Stimulated activated CD4-positive, alpha-beta T cell treated with anti-CD3 and anti-CD28 coated beads, Interleukin-4, amount 100 ng/mL, for 48 hours (primary cell): ENCODE measurements at places on chromosomes 5 and 9.
A peak's percentile ranks its signal among the peaks of the same experiment; 100 is the strongest.

GRCh38 chr9:129182625-129183494 lies 4.8 kb upstream of the IER5L start:
- no peak for DNase-seq

- DNase-seq = peak; percentile 81
These were observed 5.9 kb downstream of the ABCA2 start for GRCh38 chr9:137021979-137022661.

GRCh38 chr5:113172231-113172826 lies 195.7 kb downstream of the DCP2 start:
- DNase-seq = no peak

DNA sequence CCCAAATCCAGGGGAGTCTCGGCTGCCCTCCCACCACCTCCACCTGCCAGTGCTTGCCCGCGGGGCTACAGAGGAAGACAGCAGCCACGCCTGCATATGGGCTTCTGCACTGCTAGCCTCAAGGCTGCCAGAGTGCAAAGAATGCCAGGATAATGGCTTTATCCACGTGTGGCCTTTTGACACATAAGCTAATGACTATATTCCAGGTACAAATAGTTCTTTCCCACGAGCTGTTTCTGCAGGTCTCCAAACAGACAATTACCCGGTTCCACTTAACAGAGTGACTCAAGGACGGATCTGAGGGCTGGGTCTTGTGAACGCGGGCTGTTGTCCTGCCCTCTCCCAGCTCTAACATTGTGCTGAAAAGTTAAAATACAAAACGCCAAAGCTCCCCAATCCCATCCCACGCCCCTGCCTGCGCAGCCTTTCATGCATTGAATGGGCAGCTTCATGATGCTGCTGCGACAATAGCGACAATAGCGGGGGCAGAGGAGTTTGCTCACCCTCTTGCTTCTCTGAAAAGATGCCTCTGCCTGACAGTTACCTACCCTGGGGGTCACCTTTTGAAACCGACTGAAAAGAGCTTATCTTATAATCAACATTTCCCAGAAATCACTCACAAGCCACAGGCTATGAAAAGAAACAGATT lies 39.1 kb upstream of the MSH3 start:
- DNase-seq = no peak

DNA sequence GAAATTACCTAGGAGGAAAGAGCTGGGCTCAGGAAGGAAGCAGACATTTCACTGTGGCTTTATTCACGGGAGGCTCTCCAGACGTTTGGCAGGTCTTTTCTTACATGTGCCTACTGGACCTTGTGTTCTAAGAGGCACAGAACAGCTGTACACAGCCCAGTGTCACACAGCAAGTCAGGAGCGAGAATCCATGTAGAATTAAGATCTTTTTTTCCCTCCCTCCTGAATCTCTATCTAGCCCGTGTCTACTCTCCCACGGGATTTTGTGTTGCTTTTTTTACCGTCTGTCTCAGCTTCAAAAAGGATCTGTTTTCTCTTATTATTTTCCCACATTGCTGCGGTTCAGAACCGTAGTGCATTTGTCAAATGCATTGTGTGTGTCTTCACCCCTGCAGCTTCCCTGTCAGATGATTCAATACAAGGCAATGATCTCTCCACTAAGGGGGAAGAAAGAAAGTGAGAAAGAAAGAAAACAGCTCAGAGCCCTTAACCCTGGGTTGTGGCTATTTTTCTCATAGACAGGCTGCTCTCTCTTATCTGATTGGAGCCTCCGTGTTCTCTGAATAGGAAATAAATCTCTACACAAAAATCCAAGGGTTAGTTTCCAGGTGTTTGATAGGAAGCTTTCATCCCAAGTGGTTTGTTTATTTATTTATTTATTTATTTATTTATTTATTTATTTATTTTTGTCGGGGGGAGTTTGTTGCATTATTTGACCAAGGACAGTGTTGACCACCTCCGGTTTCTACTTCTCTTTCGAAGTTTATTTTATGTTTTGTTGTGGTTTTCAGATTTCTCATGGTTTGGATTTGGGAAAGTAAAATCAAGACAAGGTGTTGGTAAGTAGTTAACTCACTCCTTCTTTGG lies 191.0 kb downstream of the NTRK2 start:
- DNase-seq = no peak

GRCh38 chr5:133420440-133421301 lies 191.7 kb downstream of the FSTL4 start:
- DNase-seq = no peak

- DNase-seq = no peak
These were observed 130.3 kb upstream of the TARS1 start for GRCh38 chr5:33310451-33310850.

DNA sequence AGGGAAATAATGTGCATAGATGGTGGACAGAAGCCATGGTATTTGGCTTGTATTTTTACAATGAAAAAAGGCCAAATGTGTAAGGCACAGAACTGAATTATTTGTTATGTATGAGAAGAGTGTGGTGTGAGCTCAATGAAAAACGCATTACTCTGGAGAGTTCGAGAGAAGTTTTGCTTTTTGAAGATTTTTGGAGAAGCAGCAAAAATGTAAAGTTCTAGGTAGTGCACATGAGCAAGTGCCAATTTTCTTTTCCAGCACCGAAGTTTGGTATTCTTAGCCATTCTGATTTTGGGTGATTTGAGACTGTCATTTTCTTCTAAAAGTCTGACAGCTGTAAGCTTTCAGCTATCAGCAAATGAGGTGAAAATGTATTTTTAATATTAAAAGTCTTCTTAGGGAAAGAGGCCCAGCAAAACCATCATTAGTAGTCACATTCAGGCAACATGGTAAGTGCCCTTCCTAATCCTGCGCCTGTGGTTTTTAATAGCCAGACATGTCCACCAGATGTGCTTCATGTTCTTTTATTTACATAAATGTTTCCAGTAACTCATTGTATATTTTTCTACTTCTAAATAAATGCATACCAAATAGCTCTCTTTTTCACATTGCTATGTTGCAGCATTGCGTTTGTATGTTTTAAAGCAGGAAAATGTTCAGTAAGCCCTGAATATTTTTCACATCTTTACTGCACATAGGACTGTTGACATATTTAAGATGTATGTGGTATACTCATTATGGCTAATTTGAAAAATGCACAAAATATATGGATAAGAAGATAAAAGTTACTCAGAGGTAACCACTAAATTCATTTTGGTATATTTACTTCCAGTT lies 50.4 kb downstream of the RASGRF2 start:
- DNase-seq = no peak

DNA sequence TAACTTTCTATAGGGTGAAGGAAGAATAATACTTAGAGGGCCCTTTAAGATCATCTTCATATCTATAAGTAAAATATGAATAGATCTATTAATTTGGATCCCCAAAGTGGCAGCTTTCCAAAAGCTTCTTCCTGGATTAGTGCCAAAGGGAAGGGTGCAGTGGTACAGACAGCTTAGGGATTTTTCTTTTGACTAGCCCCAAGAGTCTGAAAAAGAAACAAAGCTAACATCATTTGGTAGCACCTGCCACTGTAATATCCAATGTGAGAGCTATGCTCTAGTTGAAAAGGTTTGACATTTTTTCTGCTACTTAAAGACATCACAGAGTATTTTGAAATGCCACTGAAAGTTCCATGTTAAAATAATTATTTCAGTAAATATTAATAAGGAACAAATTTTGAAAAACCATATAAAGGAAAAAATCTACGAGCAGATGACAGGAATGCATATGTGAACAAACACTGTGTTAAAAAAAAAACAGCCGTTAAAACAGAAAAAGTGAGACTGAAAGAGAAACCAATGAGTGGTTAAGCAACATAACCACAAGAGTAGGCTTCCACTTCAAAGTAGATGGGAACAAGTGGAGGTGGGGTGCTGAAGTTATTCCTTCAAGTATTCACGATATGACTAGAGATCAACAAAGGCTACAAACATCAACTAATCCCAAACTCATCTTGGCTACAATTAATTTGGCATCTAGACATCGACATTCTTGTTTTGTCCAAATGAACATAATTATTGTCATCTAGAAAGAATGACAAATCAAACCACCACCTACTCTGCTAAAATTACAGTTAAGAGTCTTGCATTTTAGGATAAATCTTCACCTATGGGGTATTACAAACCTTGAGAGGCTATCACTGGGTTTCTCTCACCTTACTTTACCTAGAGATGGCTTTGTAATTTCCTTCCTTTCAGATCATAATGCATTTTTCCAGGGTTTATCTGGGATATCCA lies 137.5 kb downstream of the CPLANE1 start:
- DNase-seq = no peak

GRCh38 chr9:36967997-36968396 lies 66.1 kb downstream of the PAX5 start:
- DNase-seq = no peak

DNA sequence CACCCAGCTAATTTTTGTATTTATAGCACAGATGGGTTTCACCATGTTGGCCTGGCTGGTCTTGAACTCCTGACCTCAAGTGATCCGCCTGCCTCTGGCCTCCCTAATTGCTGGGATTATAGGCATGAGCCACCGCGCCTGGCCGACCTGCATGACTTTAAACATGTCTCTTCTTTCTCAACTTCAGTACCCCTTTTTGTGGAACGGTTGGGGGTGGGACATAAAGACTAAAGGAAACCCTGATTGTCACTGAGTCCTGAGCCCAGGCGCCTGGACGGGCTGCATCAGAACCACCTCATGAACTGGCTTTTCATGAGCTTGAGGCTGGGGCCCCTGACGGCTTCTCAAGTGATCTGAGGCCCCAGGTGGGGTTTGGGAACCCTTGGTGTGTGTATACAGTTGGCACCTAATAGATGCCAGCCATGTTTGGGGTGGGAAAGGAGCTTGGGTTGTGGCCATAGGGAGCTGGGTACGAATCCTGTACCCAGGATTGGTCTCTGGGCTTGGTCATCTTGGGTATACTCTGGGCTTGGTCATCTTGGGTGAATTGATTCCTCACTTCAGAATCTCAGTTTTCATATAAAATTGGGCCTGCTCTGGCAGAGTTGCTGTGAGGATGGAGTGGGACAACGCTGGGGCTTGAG lies 2.2 kb downstream of the GRK6 start:
- no peak for DNase-seq

DNA sequence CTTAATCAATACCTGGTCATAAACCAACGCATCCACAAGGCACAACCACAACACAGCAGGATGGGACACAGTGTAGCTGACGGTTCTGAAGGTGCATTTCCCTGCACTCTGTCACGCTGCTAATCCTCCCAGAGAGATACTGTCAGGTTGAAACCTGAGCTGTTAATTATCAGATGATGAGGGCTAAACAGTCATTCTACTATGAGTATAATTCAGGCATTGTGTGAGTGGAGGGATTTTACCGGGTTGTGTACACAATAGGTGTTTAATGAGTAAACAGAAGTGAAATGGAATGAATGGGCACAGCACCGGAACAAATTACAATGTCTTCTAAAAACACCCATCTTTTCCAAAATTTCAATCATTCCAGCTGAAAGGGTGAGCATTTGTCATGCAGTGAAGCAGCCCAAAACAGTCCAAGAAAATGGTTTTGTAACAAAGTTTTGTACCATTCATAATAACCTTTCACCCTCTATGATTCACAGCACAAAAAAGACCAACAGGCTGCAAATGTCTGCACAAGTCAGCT lies 71.5 kb downstream of the ABCA1 start:
- no peak for DNase-seq

DNA sequence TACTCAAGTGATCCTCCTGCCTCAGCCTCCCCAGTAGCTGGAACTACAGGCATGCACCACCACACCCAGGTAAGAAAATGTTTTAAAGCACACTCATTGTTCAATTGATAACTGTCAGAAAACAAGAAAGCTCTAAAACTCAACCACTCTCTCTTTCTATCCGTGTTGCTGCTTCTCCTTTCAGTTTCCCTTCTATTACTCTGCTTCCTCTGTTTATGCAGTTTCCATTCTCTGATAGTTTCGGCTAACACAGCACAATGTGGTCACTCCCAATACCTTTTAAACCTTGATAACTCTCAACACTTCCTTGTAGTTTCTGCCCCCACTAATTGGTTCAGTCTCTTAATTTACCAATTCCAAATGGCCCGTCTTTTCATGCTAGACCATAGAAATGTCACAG lies 59.2 kb upstream of the NR4A3 start:
- DNase-seq = no peak

GRCh38 chr5:3661755-3662296 lies 66.2 kb downstream of the IRX1 start:
- no peak for DNase-seq

GRCh38 chr9:19271081-19271480 lies 40.6 kb downstream of the DENND4C start:
- no peak for DNase-seq

- no peak for DNase-seq
These were observed 77.0 kb downstream of the GNAQ start for GRCh38 chr9:77954666-77955015.

DNA sequence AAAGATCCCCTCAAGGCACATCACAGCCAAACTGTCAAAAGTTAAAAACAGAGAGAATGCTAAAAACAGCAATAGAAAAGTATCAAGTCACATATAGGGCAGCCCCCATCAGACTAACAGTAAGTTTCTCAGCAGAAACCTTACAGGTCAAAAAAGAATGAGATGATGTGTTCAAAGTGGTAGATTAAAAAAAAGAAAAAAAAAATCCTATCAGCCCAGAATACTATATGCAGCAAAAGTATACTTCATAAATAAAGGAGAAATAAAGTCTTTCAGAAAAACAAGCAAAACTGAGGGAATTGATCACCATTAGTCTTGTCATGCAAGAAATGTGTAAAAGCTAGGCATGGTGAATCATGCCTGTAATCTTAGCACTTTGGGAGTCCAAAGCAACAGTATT lies 99.9 kb upstream of the RAD23B start:
- DNase-seq = no peak

DNA sequence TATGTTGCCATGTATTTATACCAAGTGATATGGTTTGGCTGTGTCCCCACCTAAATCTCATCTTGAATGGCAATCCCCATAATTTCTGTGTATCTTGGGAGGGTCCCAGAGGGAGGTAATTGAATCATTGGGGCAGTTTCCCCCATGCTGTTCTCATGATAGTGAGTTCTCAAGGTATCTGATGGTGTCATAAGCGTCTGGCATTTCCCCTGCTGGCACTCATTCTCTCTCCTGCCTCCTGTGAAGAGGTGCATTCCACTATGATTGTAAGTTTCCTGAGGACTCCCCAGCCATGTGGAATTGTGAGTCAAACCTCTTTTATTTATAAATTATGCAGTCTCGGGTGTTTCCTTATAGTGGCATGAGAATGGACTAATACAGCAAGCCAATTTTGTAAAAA lies 140.8 kb upstream of the ADAMTSL1 start:
- no peak for DNase-seq

DNA sequence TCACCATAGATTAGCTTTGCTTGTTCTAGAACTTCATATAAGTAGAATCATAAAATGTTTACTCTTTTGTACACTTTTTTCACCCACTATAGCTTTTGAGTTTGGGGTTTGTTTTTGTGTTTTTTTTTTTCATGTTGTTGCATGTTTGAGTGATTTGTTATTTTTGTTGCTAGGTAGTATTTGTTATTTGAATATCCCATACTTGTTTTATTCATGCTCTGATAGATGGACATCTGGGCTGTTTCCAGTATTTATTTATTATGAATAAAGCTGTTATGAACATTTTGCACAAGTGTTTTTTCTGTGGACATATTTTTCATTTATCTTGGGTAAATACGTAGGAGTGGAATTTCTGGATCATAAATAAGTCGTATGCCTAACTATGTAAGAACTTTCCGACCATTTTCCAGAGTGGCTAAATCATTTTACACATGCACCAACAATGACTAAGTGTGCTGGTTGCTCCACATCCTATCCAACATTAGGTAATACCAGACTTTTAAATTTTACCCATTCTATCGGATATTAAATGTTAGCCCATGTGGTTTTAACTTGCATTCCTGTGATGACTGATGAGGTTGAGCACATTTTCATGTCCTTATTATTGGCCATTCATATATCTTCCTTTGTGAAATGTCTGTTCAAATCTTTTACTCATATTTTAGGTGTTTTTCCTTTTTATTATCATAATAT lies 69.1 kb upstream of the NR4A3 start:
- DNase-seq = no peak
